CD4-positive, alpha-beta T cell treated with Interleukin-15 for 1 hour (primary cell): ENCODE measurements at places on chromosomes 1 and 21.

GRCh38 chr1:183033205-183033604 lies 10.0 kb downstream of the LAMC1 start:
- DNase-seq: no peak

DNA sequence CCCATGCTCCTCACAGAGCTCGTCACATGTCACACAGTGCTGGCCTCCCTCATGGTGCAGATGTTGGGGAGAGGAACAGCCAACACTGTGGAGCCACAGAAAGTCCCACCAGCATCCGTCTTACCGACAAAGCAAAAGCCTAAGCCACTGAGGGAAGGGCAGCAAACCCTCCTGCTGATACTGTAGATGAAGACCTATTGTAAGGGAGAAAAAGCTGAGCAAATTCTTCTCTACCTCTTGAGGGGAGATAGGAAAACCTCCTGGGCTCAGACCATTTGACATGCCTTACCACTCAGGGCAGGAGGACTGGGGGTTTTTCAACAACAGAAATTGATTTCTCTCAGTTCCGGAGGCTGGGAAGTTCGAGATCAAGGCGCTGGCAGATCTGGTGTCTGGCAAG lies 95.9 kb downstream of the WDR64 start:
- DNase-seq: no peak

DNA sequence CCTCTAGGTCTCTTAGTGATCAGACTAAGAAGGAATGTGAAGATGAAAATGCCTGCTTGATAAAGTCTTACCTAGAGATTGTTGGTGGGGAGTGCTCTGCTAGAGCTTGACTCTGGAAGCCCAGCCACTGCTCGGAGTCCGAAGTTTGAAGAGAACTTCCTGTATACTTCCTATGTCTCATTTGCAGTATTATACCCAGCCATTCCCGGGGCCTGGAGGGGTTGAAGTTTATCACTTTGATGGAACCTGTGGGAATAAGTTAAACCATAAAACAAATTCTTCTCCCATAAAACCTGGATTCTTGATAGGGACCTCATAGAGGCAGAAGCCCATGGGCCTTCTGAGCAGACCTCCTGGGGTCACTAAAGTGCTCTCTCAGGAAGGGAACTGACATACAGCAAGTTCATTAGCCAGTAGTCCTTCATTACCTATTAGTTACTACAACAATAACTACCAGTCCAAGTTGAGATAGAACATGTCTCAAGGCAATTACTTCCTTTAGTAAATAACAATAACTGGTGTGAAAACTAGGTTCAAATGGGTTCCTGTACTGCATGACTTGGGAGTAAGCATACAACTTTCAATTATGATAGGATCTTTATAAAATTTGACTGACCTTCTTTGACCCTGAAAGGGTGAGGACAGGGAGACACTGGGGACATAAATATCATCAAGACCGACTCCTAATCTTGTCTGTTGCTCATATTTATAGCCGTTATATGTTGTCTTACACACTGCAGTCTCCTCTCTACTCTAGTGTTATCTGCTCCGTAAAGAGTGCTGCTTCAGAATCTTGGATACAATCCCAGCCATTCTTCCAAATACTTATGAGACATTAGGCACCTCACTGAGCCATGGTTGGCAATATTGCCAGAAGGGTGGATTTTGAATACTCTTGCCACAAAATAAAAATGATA lies at the start of gene OR6N1:
TSS of gene OR6N1 (minus strand) at position 246 of the 917 bp plus-strand sequence. CDS start 5,513 bp downstream, outside the sequence.
- DNase-seq: no peak

DNA sequence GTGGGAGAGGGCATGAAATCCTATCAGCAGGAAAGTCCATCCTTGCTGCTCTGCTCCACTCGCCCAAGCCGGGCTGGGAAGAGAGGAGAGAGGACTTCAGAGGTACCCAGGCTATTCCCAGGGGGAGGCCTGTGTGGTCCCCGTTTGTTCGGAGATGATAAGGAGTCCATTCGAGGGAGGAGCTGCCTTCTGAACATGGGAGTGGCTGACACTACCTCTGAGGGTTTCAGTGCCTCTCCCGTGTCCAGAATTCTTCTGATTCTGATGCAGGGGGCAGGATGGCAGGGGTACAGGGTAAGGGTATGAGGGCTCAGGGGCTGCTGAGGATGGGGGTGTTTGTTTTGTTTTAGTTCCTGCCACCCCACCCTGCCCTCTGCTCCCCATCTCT lies 40.4 kb downstream of the BACE2 start:
- DNase-seq: no peak

- no peak for DNase-seq
These were observed 7.6 kb downstream of the CYP4X1 start for GRCh38 chr1:47031059-47031458.

GRCh38 chr1:205636732-205637131 lies 4.9 kb upstream of the ELK4 start:
- DNase-seq: no peak

- DNase-seq: no peak
These were observed 26.8 kb downstream of the RSPH1 start for GRCh38 chr21:42469272-42469671.

GRCh38 chr1:169041366-169041765 lies 65.1 kb upstream of the ATP1B1 start:
- DNase-seq: no peak

DNA sequence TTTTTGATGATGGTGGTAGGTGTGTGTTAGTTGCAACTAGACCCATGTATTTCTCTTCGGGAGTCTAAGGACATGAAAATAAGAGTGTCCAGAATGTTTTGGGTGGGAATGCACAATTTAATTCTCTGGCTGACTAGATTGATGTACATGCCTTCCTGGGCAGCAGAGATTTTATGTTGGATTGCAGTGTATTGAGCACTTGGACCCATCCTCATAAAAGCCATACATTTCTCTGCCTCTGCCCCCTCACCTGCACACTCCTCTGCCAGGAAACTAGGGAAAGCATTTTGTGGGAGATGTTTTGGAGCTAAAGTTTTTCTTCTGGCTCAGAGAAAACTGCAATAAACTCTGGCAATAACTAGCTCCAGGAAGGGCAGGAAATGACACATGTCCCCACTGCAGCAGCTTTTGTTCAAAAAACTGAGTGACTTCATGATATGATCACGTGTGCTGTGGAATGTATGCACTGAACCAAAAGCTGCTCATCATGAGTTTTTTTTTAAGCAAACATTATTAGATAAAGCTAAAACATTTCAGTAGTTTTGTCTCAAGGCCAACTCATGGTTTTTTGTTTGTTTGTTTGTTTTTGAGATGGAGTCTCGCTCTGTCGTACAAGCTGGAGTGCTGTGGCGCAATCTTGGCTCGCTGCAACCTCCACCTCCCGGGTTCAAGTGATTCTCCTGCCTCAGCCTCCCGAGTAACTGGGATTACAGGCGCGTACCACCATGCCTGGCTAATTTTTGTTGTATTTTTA lies 17.6 kb downstream of the RIT1 start:
- DNase-seq: no peak

GRCh38 chr1:24018611-24019580 lies 38.8 kb upstream of the SRSF10 start:
- DNase-seq: no peak

GRCh38 chr21:28587748-28588147 lies 404.9 kb downstream of the LTN1 start:
- DNase-seq: no peak

- no peak for DNase-seq
These were observed 16.1 kb downstream of the FASLG start for GRCh38 chr1:172674831-172675613.

GRCh38 chr21:27582246-27582947 lies 615.5 kb upstream of the ADAMTS5 start:
- DNase-seq: no peak

GRCh38 chr1:157624471-157624870 lies 26.6 kb upstream of the FCRL4 start:
- DNase-seq: no peak

DNA sequence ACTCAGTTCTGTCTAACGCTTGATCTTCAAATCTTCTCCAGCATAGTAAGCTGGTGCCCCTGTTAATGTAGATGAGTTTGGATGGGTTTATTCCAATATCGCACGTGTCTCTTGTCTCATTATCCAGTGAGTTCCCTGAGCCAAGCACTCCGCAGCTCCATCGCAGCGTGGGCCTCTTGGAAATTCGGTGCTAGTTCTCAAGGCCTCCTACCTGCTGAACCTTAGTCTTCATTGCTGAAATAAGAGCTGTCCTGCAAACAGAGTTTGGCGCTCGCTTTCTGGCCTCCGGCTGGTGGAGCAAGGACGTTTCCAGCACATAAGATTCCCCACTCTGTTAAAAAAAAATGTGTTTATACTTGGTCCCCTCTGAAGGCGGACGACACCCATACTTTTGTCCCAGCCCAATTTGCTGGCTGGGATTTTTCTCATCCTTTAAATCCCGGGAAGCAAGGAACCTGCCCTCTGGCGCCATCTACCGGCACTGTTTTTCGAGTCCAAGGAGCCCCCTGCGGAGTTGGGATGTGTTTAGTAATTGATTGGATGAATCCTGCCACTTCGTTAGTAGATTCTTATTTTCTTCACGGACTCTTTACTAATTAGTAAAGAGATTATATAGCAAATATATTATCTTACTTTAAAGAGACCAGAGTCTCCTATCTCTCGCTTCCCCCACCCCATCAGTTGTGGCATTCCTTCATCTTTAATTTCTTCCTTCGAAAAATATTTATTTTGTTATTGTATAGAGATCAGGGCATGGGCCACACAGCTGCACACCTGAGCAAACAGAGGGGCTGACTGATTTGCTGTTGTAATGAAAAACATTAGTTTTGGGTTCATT lies 14.7 kb downstream of the JUN start:
- DNase-seq: no peak

DNA sequence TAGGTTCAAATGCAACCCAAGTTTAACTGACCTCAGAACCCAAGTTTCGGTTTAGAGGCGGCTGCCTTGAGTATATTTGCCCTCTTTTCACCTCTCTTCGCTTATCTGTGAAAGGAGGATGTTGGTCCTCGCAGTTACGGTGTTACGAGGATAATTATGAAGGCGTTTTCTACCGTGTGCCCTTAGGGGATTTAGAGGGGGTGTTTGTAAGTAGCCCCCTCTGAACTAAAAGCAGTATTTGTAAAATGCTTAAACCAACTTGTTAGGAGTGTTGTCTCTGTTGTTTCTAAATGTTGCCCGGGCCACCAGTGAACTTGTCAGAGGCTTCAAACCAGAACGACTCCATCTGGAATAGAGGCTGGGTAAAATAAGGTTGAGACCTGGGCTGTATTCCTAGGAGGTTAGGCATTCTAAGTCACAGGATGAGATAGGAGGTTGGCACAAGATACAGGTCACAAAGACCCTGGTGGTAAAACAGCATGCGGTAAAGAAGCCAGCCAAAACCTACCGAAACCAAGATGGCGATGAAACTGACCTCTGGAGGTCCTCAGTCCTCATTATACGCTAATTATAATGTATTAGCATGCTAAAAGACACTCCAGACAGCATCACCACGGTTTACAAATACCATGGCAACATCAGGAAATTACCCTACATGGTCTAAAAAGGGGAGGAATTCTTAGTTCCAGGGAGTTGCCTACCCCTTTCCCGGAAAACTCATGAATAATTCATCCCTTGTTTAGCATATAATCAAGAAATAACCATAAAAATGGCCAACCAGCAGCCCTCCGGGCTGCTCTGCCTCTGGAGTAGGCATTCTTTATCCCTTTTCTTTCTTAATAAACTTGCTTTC lies 1.0 kb upstream of the PSRC1 start:
- no peak for DNase-seq

DNA sequence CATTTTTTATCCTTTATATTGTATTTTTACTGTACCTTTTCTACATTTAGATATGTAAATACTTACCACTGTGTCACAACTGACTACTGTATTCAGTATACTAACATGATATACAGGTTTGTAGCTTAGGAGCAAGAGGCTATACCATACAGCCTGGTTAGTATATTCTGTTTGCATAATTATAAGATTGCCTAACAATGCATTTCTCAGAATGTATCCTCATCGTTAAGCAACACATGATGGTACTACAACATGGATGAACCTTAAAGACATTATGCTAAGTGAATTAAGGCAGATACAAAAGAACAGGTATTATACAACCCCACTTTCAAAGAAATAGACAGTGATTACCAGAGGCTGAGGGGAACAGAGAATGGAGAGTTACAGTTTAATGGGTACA lies 62.7 kb downstream of the RUSC1 start:
- no peak for DNase-seq

DNA sequence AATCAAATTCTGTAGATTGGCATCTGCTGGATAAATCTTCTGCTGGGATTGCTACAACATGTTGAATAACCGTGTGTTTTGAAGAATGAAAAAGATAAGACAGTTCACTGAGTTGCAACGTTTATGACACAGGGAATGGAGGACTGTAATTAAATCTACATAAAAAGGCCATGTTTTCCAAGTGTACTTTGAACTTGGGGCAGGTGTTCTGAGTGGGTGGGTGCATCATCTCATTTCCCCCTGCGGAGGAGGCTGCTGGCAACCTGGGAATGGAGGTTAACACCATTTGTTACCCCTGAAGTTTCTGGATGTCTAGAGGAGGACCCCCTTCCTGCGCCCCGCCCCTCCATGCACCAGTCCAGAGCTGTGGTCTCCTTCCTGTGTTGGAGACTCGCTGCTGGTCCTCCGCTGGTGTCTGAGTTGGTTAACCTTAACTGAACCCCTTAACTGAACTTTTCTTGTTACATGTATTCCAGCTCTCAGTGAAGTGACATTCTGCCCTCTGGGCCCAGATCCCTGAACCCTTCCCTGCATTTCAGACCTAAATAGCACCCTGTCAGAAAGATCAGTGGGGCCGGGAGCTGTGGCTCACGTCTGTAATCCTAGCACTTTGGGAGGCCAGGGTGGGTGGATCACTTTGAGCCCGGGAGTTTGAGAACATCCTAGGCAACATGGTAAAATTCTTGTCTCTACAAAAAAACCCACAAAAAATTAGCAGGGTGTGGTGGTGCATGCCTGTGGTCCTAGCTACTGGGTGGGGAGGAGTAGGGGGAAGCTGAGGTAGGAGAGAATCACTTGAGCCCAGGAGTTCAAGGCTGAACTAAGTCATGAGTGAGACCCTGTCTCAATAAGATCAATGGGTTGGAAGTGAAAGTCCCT lies 31.8 kb downstream of the UCK2 start:
- no peak for DNase-seq

DNA sequence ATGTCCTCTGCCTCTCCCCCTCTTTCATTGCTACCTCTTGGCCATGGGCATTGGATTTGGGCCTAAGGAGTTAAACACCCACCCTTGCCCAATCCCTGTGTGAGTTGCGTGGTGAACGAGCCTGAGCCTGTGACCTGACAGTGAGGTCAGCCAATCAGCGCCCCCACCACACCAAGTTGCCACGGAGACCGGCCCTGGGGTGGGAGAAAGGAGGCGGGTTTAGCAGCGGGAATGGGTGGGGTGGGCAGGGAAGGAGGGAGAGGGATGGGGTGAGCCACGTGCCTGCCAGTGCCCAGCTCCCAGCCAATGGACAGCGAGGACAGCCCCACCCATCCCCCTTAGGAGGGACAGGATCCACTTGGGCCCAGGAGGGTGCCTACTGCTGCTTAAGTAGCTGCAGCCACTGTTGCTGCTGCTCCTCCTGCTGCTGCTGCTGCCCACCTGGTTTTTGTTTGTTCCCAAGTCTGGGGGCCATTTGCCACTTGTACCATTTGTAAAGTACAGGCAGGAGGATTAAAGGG lies 9.5 kb downstream of the ZBTB7B start:
- DNase-seq: peak; percentile 61

DNA sequence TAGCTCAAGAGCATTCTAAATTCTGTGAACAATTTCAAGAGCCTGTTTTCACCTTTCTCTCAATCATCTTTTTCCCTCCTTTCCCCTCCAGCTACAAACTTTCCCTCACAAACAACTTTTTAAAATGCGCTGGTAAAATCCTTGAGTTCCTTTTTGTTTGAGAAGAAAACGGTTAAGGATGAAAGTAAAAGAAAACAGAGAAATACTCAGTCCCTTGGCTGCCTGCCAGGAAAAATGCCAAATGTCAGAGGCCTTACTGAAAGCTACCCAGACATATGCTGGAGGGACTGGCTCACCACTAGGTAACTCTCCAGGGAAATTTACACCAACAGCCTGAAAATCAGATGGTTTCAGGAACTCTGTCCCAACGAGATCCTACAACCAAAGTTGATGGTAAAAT lies 11.0 kb upstream of the SERBP1 start:
- DNase-seq: no peak
